Stimulated activated CD4-positive, alpha-beta T cell treated with anti-CD3 and anti-CD28 coated beads, Interleukin-1b, Interleukin-23, amount 100 ng/mL, for 1 hour (primary cell): ENCODE measurements at places on chromosomes 3 and 15.

- no peak for DNase-seq
Measured at GRCh38 chr15:98896802-98897732, 110.5 kb downstream of the PGPEP1L start.

GRCh38 chr3:123281929-123282328, 80.2 kb downstream of the SEC22A start:
- no peak for DNase-seq

DNA sequence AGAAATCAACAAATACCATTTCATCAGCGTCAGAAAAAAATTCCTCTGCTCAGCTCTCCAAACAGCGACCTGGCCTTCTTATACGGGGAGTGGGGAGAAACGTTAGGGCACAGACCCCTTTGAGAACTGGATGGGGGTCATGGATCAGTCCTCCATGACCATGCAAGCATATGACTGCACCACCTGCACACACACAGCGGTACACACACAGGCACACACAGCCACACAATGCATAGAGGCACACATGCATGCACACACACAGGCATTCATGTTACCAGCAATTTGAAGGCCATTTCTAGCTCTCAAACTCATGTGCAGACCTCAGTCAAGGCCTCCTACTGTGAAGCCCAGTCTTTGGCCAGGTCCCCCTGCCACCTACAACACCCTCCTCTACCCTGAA, 50.2 kb downstream of the SLC41A3 start:
- DNase-seq: no peak

- DNase-seq: no peak
Measured at GRCh38 chr3:161649900-161650484, 153.4 kb downstream of the OTOL1 start.

GRCh38 chr3:23928524-23928923, 11.6 kb downstream of the RPL15 start:
- DNase-seq: no peak

- no peak for DNase-seq
Measured at GRCh38 chr3:80898211-80898610, 863.2 kb downstream of the GBE1 start.

DNA sequence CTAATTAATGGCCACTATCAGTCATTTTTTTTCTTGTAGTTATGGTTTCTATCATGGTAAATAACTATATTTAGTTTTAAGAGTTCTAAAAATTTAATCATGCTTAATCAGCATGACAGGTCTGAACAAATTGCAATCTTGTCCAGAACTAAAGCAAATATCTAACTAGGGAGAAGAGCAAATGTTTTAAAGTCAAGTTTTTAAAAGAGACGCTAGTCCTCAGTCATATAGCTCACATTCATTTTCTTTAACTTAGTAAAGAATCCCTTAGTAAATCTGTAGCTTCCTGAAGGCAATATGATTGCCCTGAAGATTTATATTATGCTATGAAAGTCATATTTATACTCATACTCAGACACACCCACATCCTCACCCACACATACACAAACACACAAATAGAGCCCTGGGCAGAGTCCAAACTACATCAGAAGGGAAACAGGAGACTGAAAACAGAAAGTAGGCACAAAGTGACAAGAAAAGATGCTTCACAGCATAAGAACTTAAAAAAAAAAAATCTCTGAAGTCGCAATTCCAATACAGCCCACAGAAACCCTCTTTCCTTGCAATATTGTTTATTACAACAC, 1149.1 kb downstream of the SI start:
- DNase-seq: no peak

DNA sequence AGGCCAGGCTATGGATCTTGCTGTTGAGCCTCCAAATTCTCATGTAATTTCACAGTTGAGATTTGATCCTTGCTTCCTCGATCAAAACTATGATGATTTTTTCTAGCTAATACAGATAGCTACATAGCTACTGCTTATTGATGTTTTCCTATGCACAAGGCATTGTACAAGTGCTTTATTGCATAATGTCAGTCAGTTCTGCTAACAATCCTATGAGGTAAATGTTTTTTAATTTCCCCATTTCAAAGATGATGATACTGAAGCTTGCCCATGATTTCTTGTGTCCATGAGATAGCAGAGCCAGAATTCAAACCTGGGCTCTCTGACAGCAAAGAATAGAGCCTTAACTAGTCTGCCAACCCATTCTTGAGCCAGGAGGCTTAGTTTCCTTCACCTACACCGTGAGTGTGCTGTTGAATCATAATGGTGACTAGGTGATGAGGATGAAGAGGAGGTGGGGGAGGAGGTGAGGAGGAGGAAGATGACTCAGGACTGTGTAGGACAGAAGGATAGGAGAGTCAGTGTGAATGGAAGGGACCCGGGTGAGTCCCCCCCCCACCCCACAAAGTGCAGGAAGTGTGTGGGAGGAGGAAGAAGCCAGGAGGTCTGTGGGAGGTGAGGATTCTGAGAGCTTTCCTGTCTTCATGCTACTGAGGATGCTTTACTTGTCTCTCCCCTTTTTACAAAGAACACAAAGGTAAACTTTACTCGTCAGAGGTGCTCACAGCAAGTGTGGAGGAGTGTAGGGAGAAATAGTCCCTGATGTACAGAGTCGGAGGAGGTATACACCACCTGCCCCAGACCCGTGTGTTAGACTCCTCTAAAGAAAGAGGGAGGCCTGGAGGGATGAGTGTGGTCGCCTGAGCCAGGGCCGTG, 3.6 kb downstream of the TAGLN3 start:
- peak; percentile 34 for DNase-seq

DNA sequence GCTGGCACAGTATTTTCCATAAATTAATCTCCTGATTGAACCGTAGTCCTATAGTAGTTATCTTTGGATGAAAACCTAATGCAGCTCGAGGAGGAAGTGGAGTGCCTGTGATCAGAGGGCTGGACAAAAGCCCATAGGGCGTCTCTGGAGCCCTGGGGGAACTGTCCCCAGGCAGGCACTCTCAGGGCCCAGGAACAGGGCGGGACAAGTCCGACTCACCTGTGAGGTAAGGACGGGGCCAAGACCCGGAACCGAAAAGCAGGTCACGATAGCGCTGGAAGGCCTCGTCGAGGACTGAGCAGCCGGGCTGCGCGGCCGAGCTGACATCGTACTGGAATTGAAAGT, 341 bp downstream of the HEXA start:
- DNase-seq: no peak

DNA sequence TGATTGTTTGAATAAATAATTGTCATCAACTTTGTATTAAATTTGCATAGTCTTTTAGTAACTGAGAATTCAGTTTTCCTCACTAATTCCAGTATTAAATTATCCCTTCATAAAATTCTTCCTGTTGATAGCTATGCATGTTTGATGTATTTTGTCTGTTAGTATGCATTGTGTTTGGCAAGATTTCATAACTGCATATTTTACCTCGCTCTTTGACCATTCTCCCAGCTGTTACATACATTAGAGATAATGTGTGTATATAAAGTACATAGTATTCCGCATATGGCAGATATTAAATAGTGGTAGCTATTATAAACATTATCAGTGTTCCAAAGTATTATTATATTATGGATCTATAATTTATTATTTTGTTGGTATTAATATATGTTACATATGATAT, 10.6 kb upstream of the NFKBIZ start:
- DNase-seq: no peak

GRCh38 chr15:84826369-84826823, 9.2 kb downstream of the ALPK3 start:
- DNase-seq: no peak

DNA sequence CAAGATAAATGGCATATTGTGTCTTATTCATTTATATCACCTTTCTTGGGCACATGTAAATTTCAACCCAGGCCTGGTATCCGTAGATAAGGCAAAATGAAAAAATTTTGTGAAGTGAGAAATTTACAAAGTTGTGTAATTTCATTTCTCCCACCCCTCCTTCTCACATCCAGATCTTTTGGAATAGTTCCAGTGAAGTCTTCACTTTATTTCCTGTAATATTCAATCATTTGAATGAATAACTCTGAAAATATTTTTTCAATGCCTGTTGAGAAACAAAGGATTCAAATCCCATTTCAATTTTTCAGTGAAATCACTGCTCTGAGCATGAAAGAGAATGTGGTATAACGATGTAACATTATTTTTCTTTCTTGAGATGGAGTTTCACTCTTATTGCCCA, 53.4 kb downstream of the BTLA start:
- DNase-seq: no peak

GRCh38 chr3:78908236-78908635, 859.6 kb downstream of the ROBO1 start:
- no peak for DNase-seq

- DNase-seq: peak; percentile 79
Measured at GRCh38 chr3:49171119-49171774, at the start of gene KLHDC8B. Gene KLHDC8B, plus strand, starts transcription at chr3:49171598. Its CDS starts 1,172 bp downstream, at chr3:49172770.

- no peak for DNase-seq
Measured at GRCh38 chr3:40850861-40851260, 326.1 kb downstream of the ZNF621 start.

DNA sequence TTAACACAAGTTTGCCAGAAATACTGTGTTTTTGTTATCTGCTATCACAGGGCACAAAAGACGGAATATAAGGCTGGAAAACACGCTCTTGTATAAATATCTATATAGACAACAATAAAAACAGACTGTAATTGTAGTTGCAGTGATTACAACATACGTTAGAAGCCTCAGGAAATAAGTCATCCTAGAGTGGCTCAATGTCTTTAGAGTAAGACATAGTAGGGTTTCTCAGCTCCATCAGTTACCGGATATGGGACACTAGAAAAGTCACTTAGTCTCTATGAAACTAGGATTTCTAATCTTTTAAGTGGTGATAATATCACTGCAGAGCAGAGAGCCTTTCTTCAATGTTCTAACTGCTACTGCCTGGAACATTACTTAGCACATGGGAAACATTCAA, 208.8 kb downstream of the STAG1 start:
- no peak for DNase-seq

GRCh38 chr3:127831723-127832172, 9.4 kb upstream of the MGLL start:
- DNase-seq: no peak

DNA sequence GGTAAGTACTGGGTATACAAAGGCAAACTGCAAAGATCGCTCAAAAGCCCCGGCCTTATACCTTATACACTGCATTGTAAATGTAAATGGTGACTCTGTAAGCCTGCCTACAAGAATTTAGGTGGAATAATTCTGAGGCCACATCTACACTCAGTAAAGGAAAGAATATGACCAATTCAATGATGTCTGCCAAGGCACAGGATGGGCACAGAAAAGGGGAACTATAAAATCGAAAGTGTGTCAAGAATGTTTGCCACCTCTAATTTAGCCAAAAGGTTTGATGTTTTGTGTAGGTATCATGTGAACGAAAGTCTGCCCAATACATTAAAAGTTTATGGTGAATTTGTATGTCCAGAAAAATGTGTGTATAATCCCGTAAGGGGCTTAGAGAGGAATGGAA, 96.1 kb downstream of the FOXP1 start:
- DNase-seq: no peak

DNA sequence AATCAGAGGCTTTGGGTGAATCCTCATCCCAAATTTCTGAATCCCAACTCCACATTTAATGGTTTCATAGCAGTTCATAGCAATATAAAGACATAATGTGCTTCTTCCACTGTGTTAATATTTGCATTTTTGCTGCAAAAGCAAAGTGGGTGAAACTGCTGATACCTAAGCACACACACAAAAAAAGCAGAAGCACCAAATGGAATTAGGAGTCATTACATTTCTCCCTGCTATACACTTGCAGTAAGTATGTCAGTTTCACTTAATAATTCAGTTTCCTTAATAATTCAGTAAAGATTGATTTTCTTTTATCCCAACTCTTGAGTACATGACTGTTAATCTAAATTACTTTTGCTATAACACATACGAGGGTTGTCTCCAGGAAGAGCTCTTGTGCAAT, 48.9 kb upstream of the ALCAM start:
- DNase-seq: no peak

- no peak for DNase-seq
Measured at GRCh38 chr3:40847551-40847992, 322.8 kb downstream of the ZNF621 start.

DNA sequence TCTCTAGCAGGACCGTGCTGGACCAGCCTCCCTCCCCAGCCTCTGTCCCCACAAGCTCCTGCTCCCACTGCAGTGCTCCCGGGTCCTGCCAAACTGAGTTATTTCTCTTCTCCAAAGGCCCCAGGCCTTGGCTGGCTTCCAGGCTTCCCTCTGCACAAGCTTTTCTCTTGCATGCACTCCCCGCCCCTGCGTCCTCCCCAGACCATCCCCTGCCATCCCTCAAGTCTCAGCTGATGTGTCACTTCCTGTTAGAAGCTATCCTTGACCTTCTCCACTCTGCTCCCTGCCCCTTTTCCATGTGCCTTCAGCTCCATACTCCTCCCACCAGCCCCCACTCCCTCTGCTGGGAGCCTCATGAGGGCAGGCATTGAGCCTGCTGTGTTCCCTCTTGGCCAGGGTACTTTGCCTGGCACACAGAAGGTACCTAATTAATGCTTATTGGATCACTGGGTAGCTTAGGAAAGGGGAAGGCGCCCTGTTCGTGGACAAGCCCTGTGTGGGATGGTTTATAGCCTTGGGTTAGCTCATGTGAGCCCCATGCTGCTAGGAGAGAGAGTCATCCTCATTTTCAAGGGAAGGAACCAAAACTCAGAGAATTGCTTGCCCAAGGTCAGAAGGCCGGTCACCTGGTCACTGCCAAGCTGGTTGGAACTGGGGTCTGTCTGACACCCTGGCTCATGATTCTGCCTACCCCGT, 56.4 kb downstream of the FEM1B start:
- DNase-seq: no peak

GRCh38 chr15:73141216-73141900, 89.1 kb downstream of the NEO1 start:
- DNase-seq: no peak

GRCh38 chr15:75123395-75123794, 78.3 kb upstream of the C15orf39 start:
- no peak for DNase-seq

GRCh38 chr15:79065706-79066376, 24.7 kb downstream of the RASGRF1 start:
- DNase-seq: no peak

GRCh38 chr3:189758186-189758585, 127.0 kb downstream of the TP63 start:
- DNase-seq: no peak

GRCh38 chr3:31210068-31210645, 315.7 kb upstream of the GADL1 start:
- no peak for DNase-seq

- no peak for DNase-seq
Measured at GRCh38 chr3:107986505-107986904, 104.3 kb downstream of the CD47 start.

GRCh38 chr3:99504258-99504657, 134.1 kb upstream of the COL8A1 start:
- DNase-seq: no peak

GRCh38 chr15:72758182-72758581, 25.4 kb downstream of the ADPGK start:
- DNase-seq: no peak

GRCh38 chr3:193673845-193674244, 80.8 kb downstream of the OPA1 start:
- DNase-seq: no peak

GRCh38 chr3:94256888-94257813, 194.3 kb downstream of the NSUN3 start:
- DNase-seq: no peak
